ENCODE measurements at places on chromosomes 1 and 21. TPM values are rescaled to one million over a fixed set of nuclear protein-coding genes. Genes with fewer than 3 reads are reported as not detected.

Gene GPATCH4
- 31.3 TPM for total RNA-seq

Gene COL16A1
- 9.0 TPM for total RNA-seq

Gene OR2T29
- not detected for total RNA-seq

Gene EDARADD
- total RNA-seq: 0.17 TPM

Gene MECR
- 12.9 TPM for total RNA-seq

Gene HRNR
- not detected for total RNA-seq

Gene BARHL2
- not detected for total RNA-seq

Gene RNU1-3
- total RNA-seq: 1,159 TPM

Gene ST6GALNAC3
- 2.5 TPM for total RNA-seq

DNA sequence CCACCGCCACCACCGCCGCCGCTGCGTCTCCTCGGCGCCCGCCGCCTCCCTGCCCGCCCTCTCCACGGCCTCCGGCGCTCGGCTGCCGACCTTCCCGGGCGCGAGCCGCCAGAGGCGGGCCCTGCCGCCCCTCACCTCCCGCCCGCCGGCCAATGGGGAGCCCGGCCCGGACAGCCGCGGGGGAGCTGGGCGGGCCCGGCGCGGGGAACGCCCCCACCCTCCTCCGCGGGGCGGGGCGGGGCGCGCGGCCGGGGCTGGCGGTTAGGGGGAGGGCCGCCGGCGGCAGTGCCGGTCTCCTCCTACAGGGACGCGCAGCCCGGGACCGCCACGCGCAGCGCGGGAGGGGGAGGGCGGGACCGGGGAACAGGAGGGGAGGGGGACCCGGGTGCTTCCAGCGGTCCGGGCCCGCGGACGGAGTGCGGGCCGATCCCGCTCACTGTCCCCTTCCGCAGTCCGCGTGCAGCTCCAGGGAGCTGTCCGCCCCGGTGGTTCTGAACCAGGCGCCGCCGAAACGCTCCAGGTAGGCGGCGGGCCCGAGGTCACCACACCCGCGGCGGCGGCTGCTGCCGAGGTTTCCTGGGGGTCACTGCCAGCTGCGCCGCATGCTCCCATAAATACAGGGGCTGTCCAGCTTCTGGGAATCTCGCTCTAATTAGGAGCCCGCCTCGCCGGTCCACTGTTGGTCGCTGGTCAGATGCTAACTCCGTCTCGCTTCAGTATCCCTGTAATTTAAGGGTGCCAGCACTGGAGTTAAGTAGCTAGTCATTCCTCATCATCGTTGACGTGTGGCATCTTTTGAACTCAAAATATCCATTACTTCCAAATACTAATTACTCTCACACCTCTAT lies at the start of gene PGBD5:
Gene PGBD5 (minus strand): TSS at position 87 of the 848 bp plus-strand sequence. CDS start 404 bp downstream, outside the sequence.
- DNase-seq: peak; percentile 82

- DNase-seq: no peak
These were observed 44.7 kb upstream of the PSEN2 start for GRCh38 chr1:226825746-226826100.

GRCh38 chr1:100860397-100860991 lies 34.1 kb downstream of the EXTL2 start:
- DNase-seq: no peak

- DNase-seq: no peak
These were observed 112.3 kb downstream of the RPS6KC1 start for GRCh38 chr1:213163278-213163711.

- DNase-seq: no peak
These were observed 8.7 kb upstream of the SLX9 start for GRCh38 chr21:44931137-44931500.

GRCh38 chr1:4729090-4729471 lies 74.7 kb downstream of the AJAP1 start:
- no peak for DNase-seq

DNA sequence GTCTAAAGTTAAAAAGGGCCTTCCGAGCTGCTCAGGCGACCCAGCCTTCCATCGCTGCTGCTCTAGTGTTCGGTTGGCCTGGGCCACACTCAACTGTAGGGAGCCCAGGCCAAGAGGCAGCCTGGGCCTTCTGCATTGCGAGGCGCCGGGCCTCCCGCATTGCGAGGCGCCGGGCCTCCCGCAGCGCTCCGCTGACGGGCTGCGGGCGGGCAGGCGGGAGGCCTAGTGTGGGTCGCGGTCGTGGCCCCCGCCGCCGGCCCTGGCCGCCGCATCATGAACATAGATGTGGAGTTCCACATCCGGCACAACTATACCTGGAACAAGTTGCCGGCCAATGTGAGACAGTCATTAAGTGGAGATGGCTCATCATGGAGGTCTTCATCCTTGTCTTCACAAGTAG lies 48.3 kb downstream of the PPIAL4G start:
- DNase-seq: no peak

GRCh38 chr1:230922620-230923019 lies 54.3 kb upstream of the C1orf198 start:
- no peak for DNase-seq

- DNase-seq: no peak
These were observed 89.6 kb upstream of the GPR88 start for GRCh38 chr1:100448366-100448765.

DNA sequence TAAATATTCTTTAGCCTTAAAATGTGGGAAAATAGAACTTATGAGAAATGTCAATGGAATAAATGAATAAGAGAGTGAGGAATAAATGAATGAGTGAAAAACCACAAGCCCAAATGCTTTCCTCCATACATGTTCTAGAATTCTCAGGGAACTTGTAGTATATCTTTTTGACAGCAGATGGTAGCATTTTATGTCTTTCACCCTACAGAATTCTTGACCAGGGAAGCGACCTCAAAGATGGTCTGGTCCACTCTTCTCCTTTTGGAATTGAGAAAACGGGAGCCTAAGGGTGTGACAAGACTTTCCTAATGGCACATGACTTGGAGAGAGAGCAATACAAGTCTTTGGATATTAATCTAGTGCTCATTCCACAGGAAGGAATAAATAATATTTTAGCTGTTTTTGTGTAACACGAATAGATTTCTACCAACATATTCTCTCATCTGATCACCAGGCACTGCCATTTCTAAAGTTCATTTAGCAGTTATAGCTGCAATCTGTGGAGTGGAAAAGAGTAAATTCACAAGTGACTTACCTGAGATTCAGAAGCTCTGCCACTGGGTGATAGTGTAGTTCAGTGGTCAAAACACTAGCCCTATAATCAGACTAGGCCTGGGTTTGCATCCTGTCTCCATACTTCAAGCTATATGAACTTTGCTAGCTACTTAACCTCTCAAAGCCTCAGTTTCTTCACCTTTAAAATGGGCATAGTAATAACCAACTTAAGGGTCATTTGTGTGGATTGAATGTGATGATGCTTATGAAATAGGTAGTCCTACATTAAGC lies 15.0 kb upstream of the F5 start:
- DNase-seq: no peak

DNA sequence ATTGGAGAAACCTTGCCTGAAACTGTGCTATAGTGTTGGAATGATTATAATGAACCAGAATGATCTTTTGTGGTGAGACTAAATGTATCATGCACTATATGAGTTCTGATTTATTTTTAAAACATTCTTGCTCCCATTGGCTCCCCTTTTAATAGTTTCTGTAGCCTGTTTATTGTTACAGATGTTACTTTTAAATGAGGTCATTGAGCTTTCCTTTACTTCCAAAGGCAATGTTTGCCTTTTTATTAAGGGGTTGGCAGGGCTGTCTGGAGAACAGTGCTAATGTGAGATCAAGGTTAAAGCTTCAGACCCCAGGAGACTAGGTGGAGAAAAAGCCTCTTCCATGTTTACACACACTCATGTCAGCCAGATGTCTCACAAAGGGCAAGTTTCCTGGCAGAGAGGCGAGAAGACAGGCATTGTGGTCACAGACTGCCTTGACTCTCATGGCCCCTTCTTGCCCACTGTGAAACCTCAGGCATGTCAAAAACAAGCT lies 120.6 kb upstream of the RAVER2 start:
- DNase-seq: peak; percentile 18

DNA sequence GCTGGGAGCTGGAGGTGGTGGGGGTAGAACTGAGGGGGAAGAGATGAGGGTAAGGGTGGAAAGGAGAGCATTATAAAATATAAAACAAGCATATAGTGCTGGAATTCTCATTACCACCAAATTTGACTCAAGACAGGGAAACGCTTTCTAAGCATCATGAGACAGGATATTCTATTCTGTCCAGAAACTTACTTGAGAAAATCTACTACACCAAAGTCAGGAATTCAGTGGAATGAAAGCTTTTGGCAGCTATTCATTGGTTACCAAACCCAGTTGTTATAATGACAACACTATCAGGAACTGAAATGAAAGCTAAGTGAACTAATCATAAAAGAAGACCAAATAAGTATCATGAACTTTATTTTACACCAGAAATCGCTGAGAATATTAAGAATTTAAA lies 14.5 kb downstream of the AIDA start:
- DNase-seq: no peak

- DNase-seq: no peak
These were observed 32.9 kb downstream of the PLEKHA6 start for GRCh38 chr1:204326771-204327300.

GRCh38 chr1:104932949-104933679 lies 1183.4 kb downstream of the AMY1C start:
- DNase-seq: no peak

GRCh38 chr1:180498594-180498993 lies 3.8 kb downstream of the ACBD6 start:
- DNase-seq: no peak

GRCh38 chr1:111190931-111191451 lies 9.5 kb downstream of the DENND2D start:
- no peak for DNase-seq

DNA sequence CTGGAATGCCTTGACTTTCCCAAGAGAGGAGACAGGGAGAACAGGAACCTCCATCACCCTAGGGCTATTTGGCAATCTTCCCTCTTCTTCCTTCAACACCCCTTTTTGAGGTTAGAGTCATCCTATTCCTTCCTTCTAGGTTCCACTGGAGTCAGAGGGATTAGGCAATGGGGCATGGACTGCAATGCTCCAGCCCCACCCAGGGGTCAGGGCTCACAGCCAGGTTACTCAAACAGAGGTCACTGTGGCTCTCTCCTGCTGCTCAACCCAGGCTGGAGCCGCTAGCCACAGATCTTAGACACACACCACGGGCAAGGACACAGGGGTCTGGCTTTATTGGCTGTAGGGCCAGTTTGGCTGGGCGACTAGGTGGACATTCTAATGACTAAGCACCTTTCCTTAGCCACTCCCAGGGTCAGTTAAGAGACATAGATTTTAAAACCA lies 145.5 kb upstream of the NRIP1 start:
- no peak for DNase-seq

GRCh38 chr1:25631750-25632485 lies 15.3 kb downstream of the MAN1C1 start:
- no peak for DNase-seq
